ENCODE measurements at places on chromosomes 11 and 22.

GRCh38 chr22:48918585-48919186 is 909.0 kb downstream of the BRD1 start:
- DNase-seq = no peak

DNA sequence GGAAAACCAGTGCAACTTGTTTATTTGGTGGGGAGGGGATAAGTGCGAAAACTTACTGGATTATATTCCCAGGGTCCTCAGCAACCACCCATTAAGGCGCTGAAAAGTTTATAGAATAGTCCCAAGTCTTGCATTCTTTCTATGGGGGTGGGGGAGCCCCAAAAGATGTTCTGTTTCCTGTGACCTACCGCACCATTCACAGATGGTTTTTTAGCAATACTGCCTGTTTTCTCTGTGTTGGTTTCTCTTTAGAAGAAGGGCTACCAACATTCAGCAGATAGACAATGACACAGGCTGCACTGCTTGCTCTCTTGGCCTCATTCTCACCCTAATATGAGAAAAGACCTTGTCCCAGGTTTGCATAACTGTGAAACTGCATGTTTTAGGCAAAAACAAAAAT is 86.5 kb downstream of the FAM76B start:
- DNase-seq = no peak

GRCh38 chr11:85922367-85922766 is 67.2 kb downstream of the CCDC83 start:
- no peak for DNase-seq

DNA sequence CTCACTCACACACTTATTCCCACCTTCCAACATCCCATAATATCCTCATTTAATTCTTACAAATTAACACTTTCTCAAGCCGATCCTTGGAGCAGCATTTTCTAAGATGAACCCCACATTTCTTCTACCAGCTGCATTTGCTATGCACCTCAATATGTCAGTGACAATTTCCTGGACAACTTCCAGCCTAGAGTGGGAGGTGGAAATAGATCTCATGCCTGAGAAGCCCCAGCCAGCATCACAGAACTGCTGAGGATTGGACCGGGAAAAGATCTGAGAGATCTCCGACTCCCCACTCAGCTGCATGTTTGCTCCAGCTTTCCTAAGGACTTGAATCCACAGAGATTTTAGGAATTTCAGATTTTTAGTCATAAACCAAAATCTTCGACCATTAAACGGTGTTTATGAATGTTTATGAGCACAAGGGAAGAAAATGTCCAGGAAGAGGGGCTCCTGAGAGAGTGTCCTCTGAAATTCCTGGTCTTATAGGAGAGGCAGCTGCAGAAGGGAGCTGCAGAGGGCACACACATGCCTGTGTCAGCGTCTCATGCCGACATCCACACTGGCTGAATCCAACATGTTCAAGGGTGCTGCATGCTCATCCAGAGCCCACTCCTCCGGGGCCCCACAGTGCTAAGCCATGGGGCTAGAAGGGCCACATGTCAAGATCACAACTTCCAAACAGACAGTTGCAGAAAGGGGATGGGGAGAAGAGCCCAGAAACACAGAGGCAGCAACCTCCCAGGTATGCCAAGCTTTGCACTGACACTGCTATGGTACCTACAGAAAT is 68.6 kb downstream of the MICAL3 start:
- DNase-seq = no peak

DNA sequence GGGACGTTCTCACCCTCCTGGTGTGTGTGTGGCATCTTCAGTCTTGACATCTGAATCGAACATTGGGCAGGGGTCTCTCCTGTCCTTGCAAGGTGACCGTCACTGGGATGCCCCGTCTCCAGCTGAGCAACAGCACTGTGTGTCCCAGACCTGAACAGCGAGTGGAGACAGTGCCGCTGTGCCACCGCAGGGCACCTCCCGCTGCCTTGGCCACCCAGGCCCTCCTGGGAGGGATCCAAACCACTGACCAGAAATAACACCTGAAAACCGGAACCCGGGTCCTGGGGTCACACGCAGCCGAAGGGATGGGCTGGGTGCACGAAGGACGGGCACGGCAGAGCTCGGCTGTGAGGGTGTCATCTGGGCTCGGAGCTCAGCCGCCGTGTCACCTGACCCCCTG is 102.2 kb downstream of the BRD1 start:
- no peak for DNase-seq

GRCh38 chr11:117281159-117281558 is 10.0 kb upstream of the BACE1-AS start:
- DNase-seq = no peak

DNA sequence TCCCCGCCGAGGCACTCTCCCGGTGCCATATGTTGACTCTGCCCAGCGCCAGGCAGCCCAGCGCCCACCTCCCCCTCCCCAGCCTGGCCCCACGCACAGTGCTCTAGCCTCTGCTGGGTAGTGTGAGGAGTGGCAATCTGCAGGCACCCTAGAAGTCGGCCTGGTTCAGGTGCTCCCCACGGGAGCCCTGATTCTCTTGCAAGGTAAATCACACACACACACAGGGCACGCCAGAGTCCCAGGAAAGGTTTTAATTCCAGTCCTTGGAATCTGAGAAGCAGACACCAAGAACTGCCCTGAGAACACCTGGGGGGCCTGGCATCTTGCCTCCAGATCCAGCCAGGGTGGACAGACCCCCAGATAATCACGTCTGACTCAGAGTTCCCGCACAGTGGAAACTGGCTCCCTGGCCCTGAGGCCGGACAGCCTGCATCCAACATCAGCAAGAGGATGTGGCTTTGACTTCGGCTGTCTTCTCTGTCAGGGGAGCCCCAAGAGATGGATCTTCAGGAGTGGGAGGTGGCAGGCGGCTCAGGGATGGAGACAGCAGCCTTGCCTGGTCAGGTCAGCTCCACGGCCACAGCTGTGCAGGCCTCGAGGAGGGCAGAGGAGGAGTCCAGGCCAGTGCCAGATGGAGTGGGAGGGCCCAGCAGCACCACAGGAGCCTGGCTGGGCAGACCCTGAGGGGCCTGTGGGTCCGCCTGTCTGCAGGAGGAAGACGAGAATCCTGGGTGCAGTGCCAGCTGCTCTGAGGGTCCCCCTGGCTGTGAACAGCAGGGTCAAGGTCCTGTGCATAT is 1.1 kb upstream of the RIN1 start:
- no peak for DNase-seq

All from activated CD8-positive, alpha-beta memory T cell treated with anti-CD3 and anti-CD28 coated beads for 1 hour (primary cell).